ENCODE measurements at places on chromosomes 13 and 19. TPM values are rescaled to one million over a fixed set of nuclear protein-coding genes. Genes with fewer than 3 reads are reported as not detected.

DNA sequence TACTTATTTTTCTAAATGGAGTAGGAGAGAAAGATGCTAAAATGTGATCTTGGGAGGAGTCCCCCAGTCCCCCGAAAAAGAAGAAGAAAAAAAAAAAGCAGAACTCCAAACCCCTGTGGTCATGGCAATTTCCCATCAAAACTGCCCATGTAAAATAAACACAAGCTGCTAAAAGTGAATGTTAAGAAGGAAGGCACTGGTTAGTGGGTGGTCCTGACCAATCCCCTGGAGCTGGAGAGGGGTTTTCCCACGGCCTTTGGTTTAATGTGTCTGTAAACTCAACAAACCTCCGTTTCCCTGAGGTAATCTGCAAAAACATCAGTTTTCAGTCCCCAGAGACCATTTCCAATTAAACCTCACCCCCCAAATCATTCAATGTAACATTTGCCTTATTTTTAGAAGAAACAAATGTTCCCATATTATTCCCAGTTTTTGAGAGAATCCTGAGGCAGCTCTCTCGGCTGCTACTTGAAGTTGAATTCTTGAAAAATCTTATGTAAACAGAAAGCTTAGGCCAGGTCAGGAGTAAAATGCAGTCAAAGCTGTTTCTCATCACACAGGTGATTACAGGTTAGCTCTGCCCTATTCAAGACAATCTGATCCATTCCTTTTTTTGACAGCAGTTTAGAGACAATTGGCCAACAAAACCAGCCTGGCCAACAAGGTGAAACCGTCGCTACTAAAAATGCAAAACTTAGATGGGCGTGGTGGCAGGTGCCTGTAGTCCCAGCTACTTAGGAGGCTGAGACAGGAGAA lies 17.0 kb downstream of the RAB3D start:
- DNase-seq = no peak

GRCh38 chr19:14496834-14497227 lies 904 bp upstream of the GIPC1 start:
- no peak for DNase-seq

DNA sequence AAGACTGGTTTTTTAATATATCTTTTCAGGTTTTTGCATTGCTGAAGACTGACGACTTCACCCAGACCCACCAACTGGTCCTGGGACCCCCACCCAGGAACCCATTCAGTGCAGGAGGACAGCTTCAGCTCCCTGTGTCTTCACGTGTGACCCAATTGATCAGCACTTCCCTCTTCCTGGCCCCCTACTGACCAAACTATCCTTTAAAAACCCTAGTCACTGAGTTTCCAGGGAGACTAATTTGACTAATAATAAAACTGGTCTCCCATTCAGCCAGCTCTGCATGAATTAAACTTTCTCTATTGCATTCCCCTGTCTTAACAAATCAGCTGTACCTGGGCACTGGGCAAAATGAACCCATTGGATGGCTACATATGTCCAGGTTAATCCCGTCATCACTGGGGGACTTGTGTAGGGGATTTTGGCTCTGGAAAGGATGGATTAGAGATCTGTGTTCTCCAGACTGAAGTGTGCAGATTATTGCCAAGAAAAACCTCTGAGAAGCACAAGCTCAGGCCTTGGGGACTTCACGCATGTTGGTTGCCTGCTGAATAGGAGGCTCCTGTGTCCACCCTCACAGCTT lies 16.3 kb upstream of the PARP4 start:
- no peak for DNase-seq

DNA sequence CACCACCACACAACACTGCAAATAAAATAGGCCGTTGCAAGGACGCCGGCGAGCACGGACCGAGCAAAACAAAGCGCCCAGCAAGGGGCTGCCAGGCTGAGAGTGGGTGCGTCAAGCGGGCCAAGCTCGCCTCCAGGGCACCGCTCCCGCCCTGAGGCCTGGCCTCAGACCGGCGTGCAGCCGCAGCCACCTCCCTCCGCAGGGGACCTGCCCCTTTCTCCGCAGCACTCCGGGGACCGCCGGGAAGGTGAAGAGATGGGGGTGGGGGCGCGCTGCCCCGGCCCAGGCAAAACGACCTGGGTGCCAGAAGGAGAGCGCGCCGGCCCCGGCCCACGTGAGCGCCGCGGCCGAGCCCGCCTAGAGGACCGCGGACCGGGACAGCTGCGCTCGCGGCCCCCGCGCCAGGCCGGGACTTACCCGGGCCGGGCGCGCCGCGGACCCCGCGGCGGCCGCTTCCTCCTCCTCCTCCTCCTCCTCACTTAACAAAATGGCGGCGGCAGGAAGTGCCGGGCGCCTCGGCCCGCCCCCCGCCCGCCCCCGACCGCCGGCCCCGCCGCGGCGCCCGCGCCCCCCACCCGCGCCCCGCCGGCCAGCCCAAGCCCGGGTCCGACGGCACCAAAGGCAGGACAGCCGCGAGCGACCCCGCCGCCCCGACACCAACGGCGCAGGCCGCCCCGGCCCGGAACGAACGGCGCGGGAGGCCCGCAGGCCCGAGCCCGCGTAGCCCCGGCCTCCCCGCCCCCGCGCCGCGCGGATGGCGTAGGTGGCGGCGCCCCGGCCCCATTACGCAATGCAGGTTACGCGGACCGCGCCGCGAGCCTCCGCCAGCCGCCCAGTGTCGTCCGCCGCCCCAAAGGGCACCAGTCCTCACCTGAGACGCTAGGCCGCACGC lies 674 bp downstream of the BRD4 start:
- peak; percentile 56 for DNase-seq

DNA sequence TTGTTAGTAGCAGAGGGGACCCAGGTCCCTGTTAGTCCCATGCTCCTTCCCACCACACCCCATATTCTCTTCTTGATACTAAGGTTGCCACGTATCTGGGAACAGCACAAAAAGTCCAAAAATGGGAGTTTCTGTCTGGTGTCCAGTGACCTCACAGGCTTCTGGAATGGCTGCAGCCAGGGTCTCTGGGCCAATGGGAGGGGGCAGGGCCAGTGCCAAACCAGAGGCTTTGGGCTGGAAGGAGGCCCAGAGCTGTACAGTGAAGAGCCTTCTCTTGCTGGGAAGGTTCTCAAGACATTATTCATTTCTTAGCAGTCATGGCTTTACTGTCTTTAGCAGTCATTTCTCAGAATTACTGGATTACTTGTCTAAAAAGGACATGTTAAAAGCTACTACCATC lies 119.2 kb downstream of the FRY start:
- DNase-seq = no peak

IL27RA gene
- total RNA-seq = 59.4 TPM

Data from activated naive CD4-positive, alpha-beta T cell treated with anti-CD3 and anti-CD28 coated beads for 36 hours (primary cell).